ENCODE measurements at places on chromosomes 5 and 9. TPM values are rescaled to one million over a fixed set of nuclear protein-coding genes. Genes with fewer than 3 reads are reported as not detected.
A peak's percentile ranks its signal among the peaks of the same experiment; 100 is the strongest.

Gene RASGRF2
- 14.5 TPM for total RNA-seq

Gene SV2C
- not detected for total RNA-seq

Gene OGN
- total RNA-seq: not detected

Gene CCDC183
- total RNA-seq: 1.3 TPM

Gene TNIP1
- 221 TPM for total RNA-seq

DNA sequence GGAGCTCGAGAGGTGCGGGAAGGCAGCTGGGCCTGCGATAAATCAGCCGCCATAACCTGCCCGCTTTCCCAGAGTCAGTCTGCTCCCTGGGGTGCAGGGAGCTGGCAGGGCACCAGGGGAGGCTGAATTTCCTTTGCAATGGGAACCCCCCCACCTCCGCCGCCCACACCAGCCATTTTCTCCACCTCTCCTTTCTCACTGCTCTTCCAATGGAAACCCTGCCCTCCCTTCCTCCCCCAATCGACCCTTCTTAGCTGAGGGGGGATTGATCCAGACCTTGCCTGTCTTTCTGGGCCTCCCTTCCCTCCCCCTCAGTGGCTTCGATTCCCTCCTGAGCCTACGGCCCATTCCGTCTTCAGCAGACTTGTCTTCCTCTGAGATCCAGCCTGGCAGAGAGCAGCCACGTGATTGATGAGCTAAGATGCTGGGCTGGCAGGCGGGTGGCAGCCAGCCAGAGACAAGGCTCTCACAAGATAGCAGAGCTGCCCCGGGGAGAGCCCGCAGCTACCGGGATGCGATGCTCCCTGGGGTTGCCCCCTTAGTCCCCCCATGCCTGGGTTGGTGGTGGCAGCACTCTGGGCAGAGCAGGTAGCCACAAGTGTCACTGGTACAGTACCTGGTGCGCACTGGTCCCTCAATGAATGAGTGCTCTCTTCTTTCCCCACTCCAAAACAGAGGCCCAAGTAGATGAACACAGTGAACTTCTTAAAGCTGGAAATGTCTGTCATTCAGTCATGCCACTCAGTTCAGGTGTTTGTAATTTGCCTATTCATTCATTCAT, 53.7 kb upstream of the FABP6 start:
- DNase-seq: no peak

DNA sequence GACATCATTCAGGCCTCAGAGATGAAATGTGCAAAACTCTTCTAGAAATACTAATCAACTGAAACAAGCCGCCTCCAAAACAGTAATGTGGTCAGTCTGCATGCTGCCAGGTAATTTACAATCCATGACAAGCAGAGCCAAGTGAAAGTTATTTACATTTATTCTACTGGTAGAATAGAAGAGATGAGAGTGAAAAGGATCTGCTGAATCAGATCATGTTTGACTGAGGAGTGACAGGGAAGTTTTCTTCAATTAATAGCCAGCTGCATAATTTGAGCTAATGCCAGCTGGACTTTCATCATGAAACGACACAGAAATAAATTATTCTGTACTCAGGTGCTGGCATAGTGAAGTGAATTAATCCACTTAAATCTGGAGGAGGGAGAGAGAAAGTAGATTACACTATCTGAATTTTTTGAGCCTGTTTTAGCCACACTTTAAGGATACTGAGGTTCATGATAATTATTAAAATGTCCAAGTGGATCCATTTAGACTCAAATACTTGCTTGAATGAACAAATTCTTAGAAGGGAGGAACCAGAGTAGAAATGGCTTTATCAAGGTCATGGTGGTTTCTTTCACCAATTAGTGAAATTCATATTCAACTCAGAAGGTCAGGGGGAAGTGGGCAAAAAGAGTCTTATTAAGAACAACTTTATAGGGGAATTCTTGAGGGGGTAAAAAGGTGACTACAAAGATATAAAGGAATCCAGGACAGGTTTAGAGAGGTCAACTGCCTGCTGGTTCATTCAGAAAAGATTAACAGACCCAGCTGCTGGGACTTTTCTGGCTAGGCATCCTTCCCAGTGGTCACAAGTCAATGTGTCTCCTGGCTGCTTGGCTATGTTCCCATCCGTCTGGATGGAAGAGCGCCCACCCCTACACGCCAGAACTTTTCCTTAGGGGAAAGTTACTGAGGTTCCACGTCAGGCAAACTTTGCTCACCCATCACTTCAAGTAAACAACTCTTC, 350.4 kb downstream of the PDE4D start:
- DNase-seq: no peak

- no peak for DNase-seq
Observed at GRCh38 chr9:2319421-2319820, 302.2 kb upstream of the VLDLR start.

GRCh38 chr9:8762479-8763085, 963.0 kb upstream of the DMAC1 start:
- no peak for DNase-seq

DNA sequence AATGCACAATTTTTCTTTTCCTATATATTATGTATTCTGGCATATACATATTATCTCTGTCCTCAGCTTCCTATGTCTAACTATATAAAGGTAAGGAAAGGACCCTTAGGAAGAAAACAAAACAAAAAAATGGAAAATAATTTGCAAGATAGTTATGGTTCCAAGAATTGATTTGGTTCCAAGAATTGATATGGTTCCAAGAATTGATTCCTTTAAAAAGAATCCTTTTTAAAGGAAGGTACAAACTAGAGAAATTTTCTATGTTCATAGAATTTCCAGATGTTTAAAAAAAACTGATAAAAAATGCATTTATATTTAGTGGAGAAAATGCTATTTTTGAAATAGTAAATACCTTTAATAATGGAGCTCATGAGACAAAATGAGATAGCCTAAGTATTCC, 12.1 kb downstream of the LYRM7 start:
- DNase-seq: no peak

GRCh38 chr9:136686534-136686793, 793 bp downstream of the AGPAT2 start:
- no peak for DNase-seq

DNA sequence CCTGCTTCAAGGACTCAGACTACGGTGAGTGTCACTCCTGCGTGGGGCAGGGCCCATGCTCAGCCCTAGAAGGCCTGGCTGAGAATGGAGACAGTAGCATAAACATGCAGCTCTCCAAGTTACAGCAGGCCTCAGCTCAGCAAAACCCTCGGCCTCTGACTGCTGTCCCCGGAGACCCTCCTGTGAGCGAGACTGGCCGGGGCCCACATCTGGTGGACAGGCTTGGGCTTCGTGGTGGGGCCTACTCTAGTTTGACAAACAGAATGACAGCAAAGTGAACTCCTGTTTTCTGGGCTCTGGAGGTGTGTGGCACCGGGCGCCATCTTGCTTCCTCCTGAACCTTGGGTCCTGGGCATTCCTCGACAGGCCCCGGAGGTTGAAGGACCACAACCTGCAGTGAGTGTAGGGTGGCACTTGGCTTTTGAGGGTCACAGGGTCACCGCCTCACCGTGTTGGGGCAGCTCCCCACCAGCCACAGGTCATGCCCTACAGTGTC, 97.5 kb downstream of the PHF2 start:
- DNase-seq: peak; percentile 50
